ENCODE measurements at places on chromosomes 16 and 17.
A peak's percentile ranks its signal among the peaks of the same experiment; 100 is the strongest.

- no peak for DNase-seq
- H3K27ac ChIP-seq = no peak overlapping the region
Observed at GRCh38 chr16:17420816-17421215, 49.9 kb downstream of the XYLT1 start.

- H3K27me3 ChIP-seq = no peaks in the 10 kb centered on the region
- H3K4me1 ChIP-seq = peaks cover 11% of the 10 kb centered on the region
Observed at GRCh38 chr16:69013991-69014390, 91.5 kb upstream of the HAS3 start.

GRCh38 chr17:21174713-21175112 lies 39.2 kb downstream of the TMEM11 start:
- DNase-seq = no peak
- no peak overlapping the region for H3K4me3 ChIP-seq
- H3K27ac ChIP-seq = no peak overlapping the region
- H3K4me1 ChIP-seq = no peaks in the 10 kb centered on the region

DNA sequence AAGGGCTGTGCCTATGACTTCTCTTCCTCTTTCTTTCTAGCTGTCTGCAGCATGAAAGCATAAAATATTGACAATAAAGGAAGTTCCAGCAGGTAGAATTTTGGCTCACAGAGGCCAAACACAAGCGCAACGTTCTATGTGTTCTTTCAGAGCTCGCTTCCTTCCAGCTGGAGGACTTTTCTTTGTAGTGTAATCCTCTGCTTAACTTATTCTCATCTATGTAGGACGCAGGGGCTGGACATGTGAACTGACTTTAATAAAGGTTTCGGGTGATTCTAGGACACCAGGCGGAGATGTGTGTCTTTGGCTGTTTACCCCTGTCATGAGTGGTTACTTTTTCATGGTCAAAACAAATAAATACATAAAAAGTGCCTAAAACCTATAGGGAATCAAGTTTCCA lies 191.5 kb upstream of the MAF start:
- no peak overlapping the region for H3K27ac ChIP-seq
- no peaks in the 10 kb centered on the region for H3K27me3 ChIP-seq
- no peaks in the 10 kb centered on the region for H3K4me1 ChIP-seq
- DNase-seq = no peak
- no peak overlapping the region for H3K4me3 ChIP-seq
- no peaks in the 10 kb centered on the region for H3K36me3 ChIP-seq

DNA sequence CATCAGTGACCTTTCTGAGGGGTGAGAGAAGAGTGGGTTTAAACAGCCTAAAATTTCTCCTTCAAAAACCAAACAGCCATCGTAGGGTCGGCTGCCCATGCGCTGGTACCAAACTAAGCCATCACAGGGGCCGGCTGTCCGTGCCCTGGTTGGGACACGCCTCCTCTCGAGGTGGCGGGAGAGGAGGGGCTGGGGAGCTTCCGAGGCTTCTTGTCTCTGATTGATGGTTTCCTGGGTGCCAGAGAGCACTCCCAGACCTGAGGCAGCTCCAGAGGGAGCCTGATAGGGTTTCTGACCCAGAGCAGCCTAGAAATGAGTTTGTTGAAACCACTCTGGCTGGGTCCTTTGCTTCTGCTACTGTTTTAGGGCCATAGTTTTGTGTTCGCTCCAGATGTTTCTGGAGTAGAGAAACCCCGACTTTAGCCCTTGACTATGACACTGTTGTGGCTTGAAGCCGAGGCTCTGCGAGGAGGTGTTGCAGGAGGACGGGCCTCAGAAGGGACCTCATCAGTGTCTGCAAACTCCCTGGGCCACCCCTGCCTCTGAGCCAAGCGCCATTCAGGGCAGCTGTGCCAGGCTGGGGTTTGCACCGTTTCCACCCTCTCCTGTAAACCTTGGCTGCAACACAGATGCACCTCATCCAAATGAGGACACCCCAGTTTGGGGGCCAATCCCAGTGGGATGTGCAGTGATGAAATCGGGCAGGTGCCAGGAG lies 6.2 kb downstream of the ZNF276 start:
- DNase-seq = no peak
- H3K27me3 ChIP-seq = no peaks in the 10 kb centered on the region
- no peak overlapping the region for H3K27ac ChIP-seq
- peaks cover 93% of the 10 kb centered on the region for H3K36me3 ChIP-seq

DNA sequence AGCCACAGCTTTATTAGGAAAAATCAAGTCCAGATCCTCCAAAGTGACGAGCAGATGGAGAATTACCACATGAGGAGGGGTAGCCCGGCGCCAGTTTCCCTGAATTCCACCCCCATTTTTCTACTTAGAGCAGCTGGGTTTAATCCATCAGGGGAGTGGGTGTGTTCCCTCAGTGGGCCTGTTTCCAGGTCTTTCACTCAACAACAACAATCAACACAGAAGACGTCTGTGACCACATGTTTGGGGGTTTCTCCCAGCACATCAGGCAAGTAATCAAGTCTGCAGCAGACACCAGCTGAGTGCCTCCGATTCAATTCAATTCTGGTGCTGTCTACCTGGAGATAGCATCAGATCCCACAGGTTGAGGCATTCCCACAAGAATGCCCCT lies 6.8 kb downstream of the SLC6A2 start:
- H3K27me3 ChIP-seq = peaks cover 12% of the 10 kb centered on the region
- DNase-seq = no peak
- no peaks in the 10 kb centered on the region for H3K36me3 ChIP-seq

DNA sequence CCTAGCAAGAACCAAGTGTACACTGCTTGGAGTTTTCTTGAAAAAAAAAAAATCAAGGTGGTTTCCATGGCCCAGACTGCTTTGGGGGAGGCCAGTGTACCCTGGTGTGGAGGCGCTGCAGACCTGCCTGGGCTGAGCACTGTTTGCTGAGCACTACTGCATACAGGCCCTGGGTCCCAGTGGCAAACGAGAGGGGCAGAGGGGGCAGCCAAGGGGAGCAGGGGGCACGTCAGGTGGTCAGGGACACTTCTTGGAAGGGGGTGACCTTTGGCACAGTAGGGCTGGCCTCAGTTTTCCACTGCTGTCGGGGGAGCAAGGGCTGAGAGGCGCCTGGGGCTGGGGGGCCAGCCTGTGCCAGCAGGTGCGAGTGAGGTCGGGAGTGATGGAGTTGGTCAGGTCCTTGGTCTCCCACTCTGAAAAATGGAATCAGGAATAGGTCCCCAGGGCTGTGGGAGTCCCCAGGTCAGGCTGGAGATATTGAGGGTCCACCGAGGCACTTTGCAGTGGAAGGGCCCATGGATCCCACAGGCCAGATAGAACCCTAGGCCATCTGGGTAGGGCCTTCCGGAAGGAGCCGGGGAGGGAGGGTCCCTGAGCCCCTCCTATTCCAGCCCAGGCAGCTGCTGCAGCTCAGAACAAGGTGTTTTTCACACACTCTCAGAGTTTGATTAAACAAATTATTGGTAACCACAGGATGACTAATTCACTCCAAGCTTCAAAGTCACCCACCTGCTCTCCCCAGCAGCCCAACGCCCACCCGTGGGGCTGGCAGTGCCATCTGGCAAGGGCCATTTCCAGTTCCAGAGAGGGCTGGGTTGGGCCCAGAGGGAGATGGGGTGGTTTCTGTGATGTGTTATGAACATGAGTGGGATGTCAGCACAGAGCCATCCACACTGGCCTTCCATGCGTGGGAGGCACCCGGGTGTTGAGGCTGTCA lies 3.5 kb downstream of the ZFPM1 start:
- DNase-seq = no peak
- H3K36me3 ChIP-seq = no peaks in the 10 kb centered on the region
- peaks cover 5% of the 10 kb centered on the region for H3K27me3 ChIP-seq
- H3K27ac ChIP-seq = no peak overlapping the region
- H3K4me3 ChIP-seq = no peak overlapping the region

GRCh38 chr16:73717266-73717974 lies 579.2 kb upstream of the PSMD7 start:
- no peaks in the 10 kb centered on the region for H3K4me1 ChIP-seq
- H3K4me3 ChIP-seq = no peak overlapping the region
- H3K36me3 ChIP-seq = no peaks in the 10 kb centered on the region
- H3K27ac ChIP-seq = no peak overlapping the region
- no peaks in the 10 kb centered on the region for H3K27me3 ChIP-seq
- no peak for DNase-seq

DNA sequence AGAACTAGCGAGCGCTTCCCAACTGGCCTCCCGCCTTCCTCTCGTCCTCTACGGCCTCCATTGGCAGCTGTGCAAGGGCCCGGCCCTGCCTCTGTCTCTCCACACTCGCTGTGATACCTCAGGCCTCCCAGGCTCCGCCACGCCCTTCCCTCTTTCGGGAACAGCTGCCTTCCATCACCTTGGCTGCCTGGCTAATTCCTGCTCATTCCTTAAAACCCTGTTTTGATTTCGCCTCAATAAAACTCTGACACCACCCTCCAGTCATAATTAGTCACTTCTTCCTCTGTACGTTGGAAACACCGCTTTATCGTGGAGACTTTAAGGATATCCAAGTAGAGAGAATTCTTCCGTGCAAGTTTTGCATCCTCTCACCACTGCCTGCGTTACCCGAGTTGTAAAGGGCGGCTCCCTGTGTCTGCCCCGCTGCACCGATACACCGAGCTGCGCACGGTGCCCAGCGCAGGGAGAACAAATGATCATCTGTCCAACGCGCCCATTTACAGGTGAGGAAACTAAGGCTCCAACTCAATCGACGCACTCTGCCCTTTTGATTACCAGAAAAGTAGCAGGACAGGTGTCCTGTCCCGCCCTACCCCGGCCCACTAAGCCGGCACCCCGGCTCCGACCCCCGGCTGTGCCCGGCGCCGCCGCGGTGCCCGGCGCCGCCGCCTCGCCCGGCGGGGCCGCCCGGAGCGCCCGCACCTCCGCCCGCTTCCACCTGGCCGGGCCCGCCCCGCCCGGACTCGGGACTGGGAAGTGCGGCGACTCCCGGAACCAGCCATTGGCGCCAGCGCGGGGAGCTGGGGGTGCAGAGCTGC lies 139.7 kb downstream of the SEC14L1 start:
- H3K27me3 ChIP-seq = no peaks in the 10 kb centered on the region
- peaks cover 40% of the 10 kb centered on the region for H3K4me1 ChIP-seq
- H3K36me3 ChIP-seq = no peaks in the 10 kb centered on the region
- no peak overlapping the region for H3K27ac ChIP-seq
- no peak for DNase-seq

- H3K27ac ChIP-seq = no peak overlapping the region
- no peak overlapping the region for H3K4me3 ChIP-seq
- H3K36me3 ChIP-seq = no peaks in the 10 kb centered on the region
- no peaks in the 10 kb centered on the region for H3K4me1 ChIP-seq
- no peaks in the 10 kb centered on the region for H3K27me3 ChIP-seq
Observed at GRCh38 chr17:28004344-28004743, 38.1 kb upstream of the NLK start.

GRCh38 chr16:68992521-68992920 lies 112.9 kb upstream of the HAS3 start:
- no peaks in the 10 kb centered on the region for H3K27me3 ChIP-seq
- no peak for DNase-seq
- no peaks in the 10 kb centered on the region for H3K36me3 ChIP-seq
- peak overlapping the region; percentile 70 for H3K27ac ChIP-seq
- H3K4me1 ChIP-seq = peaks cover 50% of the 10 kb centered on the region

- no peaks in the 10 kb centered on the region for H3K27me3 ChIP-seq
- H3K4me1 ChIP-seq = peaks cover 56% of the 10 kb centered on the region
- peaks cover 9% of the 10 kb centered on the region for H3K36me3 ChIP-seq
Observed at GRCh38 chr17:57440522-57441269, 184.4 kb downstream of the MSI2 start.

DNA sequence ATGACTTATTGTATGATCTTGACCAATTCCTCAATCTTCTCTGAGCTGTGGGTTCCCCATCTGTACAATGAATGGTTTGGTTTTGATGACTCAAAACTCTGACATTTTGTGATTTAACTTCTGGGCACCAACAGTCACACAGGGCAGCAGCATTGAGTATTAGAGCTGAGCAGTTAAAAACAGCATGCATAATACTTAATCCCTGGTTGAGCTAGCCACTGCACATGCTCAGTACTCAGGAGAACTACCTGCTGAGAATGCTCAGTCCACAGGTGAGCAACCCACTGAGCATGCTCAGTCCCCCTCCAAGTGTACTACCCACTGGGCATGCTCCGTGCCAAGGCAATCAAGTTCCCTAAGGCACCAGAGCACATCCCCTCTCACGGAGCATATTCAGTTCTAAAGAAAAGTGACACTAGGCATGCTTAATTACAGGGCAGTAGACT lies 68.7 kb downstream of the AIPL1 start:
- H3K4me1 ChIP-seq = 0 out of 2 replicates have a peak, but pooled peaks cover 3% of the 10 kb centered on the region
- peak; percentile 15 for DNase-seq

- H3K27ac ChIP-seq = peak overlapping the region; percentile 94
- H3K27me3 ChIP-seq = no peaks in the 10 kb centered on the region
- H3K4me3 ChIP-seq = no peak overlapping the region
- H3K4me1 ChIP-seq = peaks cover 41% of the 10 kb centered on the region
Observed at GRCh38 chr17:72338304-72338703, 217.5 kb downstream of the SOX9 start.

Measured in SJSA1 (cell line).